Activated CD4-positive, alpha-beta T cell treated with anti-CD3 and anti-CD28 coated beads for 36 hours (primary cell): ENCODE measurements at places on chromosomes 13 and 19.

GRCh38 chr13:23639674-23640073, 69.5 kb downstream of the TNFRSF19 start:
- H3K4me1 ChIP-seq: no peaks in the 10 kb centered on the region
- H3K4me3 ChIP-seq: no peak overlapping the region
- H3K27ac ChIP-seq: no peak overlapping the region

DNA sequence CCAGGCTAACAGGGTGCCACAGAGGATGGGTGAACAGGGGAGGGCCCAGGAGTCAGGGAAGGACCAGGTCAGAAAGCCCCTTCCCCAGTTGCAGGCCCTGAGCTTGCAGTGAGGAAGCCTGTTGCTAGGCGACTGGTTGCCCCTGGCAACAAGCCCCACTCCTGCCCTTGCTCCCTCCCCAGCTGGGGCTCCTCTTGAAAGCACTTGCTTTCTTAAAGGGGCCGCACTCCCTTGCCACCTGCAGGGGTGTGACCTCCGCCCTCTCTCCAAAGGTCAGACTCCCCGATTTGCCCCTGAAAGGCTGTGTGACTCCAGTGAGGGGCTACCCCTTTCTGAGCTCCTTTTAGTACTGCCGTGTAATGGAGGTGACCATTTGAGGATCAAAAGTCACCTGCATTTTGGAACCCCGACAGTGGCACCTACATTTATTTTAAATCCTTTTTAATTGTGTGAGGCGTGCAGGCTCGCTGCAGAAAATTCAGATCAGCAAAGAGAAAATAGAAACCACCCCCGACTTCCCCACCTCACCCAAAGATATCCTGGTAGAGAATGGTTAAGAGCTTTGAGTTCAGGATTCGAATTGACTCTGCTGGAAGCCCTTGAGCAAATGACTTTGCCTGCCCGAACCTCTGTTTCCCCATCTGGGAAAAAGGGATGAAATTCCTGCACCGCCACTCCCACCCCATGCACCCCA, 4.8 kb downstream of the FCHO1 start:
- H3K27me3 ChIP-seq: no peaks in the 10 kb centered on the region
- no peak overlapping the region for H3K4me3 ChIP-seq
- peak; percentile 71 for DNase-seq
- H3K36me3 ChIP-seq: peaks cover 50% of the 10 kb centered on the region
- no peak overlapping the region for H3K27ac ChIP-seq

- H3K36me3 ChIP-seq: no peaks in the 10 kb centered on the region
- no peak overlapping the region for H3K4me3 ChIP-seq
- peak overlapping the region; percentile 43 for H3K27ac ChIP-seq
- DNase-seq: peak; percentile 40
- peaks cover 16% of the 10 kb centered on the region for H3K4me1 ChIP-seq
Measured at GRCh38 chr19:42628411-42629140, 33.9 kb upstream of the CEACAM8 start.

- H3K4me3 ChIP-seq: no peak overlapping the region
- H3K27ac ChIP-seq: no peak overlapping the region
- peaks cover 23% of the 10 kb centered on the region for H3K27me3 ChIP-seq
- DNase-seq: no peak
- peaks cover 28% of the 10 kb centered on the region for H3K4me1 ChIP-seq
Measured at GRCh38 chr19:41913538-41914423, 14.5 kb downstream of the ERFL start.

DNA sequence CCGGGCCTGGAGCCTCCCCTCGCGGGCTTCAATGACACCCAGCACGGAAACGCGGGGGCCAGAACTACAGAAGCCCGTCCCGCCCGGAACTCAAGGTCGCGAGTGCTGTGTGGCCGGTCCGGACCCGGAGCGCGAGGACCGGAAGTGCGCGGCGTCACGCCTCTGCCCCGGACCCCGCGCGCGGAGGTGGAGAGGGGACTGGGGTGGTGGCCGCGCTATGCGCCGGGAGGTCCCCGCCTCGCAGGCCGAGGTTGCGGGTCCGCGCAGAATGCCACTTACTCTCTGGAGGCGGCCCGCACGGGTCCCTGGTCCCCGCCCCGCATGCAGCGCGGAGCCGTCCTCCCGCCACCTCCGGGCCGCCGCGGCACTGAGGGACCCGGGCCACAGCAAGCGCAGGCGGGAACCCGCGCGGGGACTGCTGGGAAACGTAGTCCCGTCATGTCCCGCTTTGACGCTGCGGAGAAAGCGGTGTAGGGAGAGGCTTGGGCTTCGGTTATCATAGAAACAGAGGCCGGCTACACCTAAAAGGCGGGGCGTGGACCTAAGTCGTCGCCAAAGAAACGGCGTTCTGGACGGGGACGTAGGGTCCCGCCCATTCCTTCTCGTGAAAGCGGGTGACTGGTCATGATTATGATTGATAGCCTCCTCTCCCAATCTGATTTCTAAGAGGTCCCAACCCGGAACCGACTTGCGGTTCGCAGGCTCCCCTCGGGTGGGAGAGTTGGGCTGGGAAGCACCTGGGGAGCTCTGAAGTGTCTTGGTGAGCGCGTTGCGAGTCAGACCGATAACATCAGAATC, at the start of gene ZNF837:
ZNF837 (minus strand) TSS at position 369 of the 798 bp plus-strand sequence. CDS start 11,698 bp downstream, outside the sequence.
- H3K27me3 ChIP-seq: no peaks in the 10 kb centered on the region
- H3K4me1 ChIP-seq: peaks cover 19% of the 10 kb centered on the region
- H3K4me3 ChIP-seq: peak within 1 kb of the TSS; percentile 91
- H3K27ac ChIP-seq: peak within 1 kb of the TSS; percentile 94
- DNase-seq: peak; percentile 99

GRCh38 chr19:12194827-12195731, 32.2 kb downstream of the ZNF136 start:
- peaks cover 33% of the 10 kb centered on the region for H3K4me1 ChIP-seq
- DNase-seq: peak; percentile 91
- H3K36me3 ChIP-seq: peaks cover 72% of the 10 kb centered on the region
- peak overlapping the region; percentile 86 for H3K27ac ChIP-seq

- DNase-seq: no peak
- no peaks in the 10 kb centered on the region for H3K27me3 ChIP-seq
- H3K36me3 ChIP-seq: peaks cover 73% of the 10 kb centered on the region
- no peaks in the 10 kb centered on the region for H3K4me1 ChIP-seq
Measured at GRCh38 chr19:30036154-30037129, 94.4 kb downstream of the URI1 start.

DNA sequence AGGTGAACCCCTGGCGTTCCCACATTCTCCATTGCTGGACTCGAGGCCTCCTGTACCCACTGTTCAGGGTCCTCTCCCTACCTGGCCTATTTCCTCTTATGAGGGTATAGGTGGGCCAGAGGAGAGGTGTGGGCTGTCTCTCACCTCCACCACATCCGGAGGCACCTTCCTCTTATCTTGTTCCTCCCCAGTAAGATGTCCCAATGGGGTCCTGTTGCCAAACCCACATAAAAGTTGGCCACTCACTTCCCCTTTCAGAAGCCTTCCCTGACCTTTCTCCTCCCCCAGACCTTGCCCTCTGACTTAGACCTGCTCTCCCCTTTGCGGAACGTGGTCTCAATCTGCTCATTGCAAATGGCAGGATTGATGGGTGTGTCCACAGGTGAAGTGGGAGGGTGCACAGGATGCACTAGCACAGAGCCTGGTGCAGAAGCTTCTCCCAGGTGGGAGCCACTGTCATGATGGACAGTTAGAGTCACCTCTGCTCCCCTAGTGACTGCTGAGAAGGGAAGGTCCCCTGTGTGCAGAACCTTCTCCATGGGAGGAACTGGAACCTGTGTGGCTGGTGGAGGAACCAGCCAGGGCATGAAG, 1.3 kb downstream of the CYP4F3 start:
- no peak overlapping the region for H3K27ac ChIP-seq
- no peaks in the 10 kb centered on the region for H3K36me3 ChIP-seq
- peaks cover 3% of the 10 kb centered on the region for H3K27me3 ChIP-seq
- H3K4me1 ChIP-seq: peaks cover 2% of the 10 kb centered on the region
- H3K4me3 ChIP-seq: no peak overlapping the region

DNA sequence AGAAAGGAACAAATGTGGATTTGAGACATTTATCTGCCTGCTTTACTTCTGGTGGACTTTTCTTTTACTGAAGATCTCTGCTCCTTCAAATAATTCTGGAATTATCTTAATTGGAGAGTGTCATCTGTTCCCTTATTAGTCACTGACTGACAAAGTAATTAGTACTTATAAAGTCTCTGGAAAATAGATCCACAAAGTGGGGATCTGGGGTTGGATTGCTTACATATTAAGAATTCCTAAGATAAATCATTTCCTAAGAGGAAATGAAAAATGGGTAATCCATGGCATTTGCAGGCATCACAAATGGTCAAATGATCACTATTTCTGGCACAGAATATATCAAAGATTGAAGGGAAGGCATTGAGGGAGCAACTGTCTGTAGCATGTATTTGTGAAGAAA, 137.4 kb upstream of the SLITRK5 start:
- H3K27me3 ChIP-seq: no peaks in the 10 kb centered on the region
- no peaks in the 10 kb centered on the region for H3K36me3 ChIP-seq
- H3K4me1 ChIP-seq: no peaks in the 10 kb centered on the region

DNA sequence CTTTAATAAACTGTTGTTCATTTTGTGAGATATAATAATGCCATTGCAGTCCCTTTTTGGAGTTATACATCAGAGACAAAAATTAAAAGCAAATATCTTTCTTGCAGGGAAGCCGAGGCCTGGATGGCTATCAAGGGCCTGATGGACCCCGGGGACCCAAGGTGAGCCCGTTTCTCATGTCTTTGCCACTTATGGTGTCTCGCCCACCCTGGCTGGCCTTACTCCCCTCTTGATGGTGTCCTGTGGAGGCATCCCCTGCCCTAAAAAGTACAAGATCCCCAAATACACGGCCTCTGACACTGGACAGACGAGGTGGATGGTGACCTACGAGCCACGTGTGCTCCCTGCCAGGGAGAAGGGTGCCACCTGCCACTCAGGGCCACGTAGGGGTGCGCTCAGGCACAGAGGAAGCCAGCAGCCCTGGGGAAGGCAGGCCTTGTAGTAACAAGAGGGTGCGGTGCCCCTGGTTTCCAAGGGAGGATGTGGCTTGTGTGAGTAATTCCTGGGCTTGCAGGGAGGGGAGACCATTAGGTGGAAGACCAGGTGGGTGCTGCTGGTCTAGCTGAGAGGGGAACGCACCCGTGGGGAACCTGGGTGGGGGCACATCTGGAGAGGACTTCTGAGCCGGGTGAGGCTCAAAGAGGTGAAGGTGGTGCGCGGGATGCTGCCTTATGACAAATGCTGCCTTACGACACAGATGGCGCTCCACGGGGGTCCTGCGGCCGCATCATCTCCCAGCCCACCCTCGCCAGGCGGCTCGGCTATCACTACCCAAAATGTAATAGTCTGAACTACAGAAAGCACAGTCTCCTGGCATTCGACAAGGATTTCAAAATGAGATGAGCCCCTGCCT, 115.6 kb downstream of the RAB20 start:
- H3K4me1 ChIP-seq: no peaks in the 10 kb centered on the region
- no peak overlapping the region for H3K4me3 ChIP-seq
- H3K27me3 ChIP-seq: peaks cover 36% of the 10 kb centered on the region
- no peak for DNase-seq
- no peak overlapping the region for H3K27ac ChIP-seq
- no peaks in the 10 kb centered on the region for H3K36me3 ChIP-seq

- no peaks in the 10 kb centered on the region for H3K36me3 ChIP-seq
- no peak overlapping the region for H3K27ac ChIP-seq
- no peak for DNase-seq
- no peaks in the 10 kb centered on the region for H3K4me1 ChIP-seq
Measured at GRCh38 chr19:32308431-32309077, 36.9 kb upstream of the ZNF507 start.

GRCh38 chr13:21984156-21984555, 313.3 kb downstream of the FGF9 start:
- no peak for DNase-seq
- H3K36me3 ChIP-seq: no peaks in the 10 kb centered on the region
- no peak overlapping the region for H3K27ac ChIP-seq
- no peaks in the 10 kb centered on the region for H3K27me3 ChIP-seq
- no peaks in the 10 kb centered on the region for H3K4me1 ChIP-seq
- H3K4me3 ChIP-seq: no peak overlapping the region

DNA sequence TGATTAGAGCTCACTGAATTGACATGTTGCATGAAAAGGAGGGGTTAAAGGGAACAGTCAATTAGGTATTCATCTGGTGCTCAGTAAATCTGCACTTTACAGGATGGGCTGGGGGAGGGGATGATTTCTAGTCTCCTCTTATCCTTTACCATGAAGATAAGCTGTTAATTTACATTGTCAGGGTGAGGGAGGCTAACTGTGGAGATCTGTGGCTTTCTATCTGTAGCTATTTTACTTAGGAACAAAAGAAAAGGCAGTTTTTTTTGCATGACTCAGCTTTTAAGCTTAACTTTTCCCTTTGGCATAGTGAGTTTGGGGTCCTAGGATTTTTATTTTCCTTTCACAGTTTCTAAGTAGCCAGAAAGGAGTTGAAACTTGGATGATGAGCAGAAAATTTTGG, 253.3 kb downstream of the LMO7 start:
- no peak overlapping the region for H3K27ac ChIP-seq
- H3K27me3 ChIP-seq: peaks cover 7% of the 10 kb centered on the region
- DNase-seq: no peak
- no peaks in the 10 kb centered on the region for H3K36me3 ChIP-seq
- no peak overlapping the region for H3K4me3 ChIP-seq
